Activated naive CD8-positive, alpha-beta T cell treated with anti-CD3 and anti-CD28 coated beads, Interleukin-2, amount 10 ng/mL, durations not matched to agents 7 days and 5 days (primary cell): ENCODE measurements at places on chromosomes 13 and 19.

GRCh38 chr19:18172331-18173053, 1.1 kb upstream of the IFI30 start:
- no peak for DNase-seq

- DNase-seq = peak; percentile 26
Observed at GRCh38 chr19:33395561-33396550, 22.3 kb downstream of the CEBPG start.

DNA sequence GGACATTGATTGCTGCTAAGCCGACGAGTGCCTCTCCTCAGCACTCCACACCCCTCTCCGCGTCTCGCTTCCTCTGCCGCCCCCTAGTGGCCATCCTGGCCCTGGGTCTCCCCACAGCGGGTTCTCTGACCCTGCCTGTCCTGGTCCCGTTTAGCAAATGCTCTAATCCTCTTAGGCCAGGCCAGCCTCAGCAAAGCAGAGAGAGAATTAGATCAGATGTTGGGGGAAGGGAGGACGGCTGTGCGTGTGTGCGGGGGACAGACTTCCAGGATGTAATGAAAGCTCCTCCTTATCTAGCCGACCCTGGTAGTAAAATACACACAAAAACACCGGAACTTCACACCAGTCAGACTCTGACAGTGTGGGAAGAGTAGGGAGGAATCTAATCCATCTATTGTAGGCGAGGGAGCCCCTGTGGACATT, 4.5 kb downstream of the TPRX2 start:
- peak; percentile 89 for DNase-seq

DNA sequence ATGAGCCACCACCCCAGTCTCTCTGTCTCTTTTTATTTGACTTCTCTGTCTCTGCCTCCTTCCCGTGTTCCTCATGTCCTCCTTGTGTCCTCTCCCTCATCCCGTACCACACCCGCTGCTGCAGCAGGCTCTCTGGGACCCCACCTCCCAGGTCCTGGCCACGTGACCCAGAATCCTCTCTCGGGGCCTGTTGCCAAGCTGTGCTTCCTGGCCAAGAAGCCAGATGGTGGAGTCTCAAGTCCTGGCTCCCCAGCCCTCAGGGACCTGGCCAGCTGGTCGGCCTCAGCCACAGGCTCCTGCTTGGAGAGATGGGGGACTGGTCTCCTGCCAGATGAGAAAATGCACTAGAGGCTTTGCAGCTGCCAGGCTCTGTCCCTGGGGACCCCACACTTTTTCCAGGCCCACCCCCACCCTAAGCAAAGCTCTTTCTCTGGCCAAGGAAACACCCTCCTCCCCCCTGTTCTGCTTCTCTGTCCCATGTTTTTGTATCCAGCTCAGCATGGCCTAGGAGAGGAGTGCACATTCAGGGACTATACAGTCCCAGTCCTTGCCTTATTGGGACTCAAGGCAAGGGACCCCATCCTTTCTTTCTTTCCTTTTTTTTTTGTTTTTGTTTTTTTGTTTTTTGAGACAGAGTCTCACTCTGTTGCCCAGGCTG, 34.3 kb upstream of the SHKBP1 start:
- DNase-seq = no peak

GRCh38 chr13:35283856-35284255, 192.6 kb downstream of the MAB21L1 start:
- no peak for DNase-seq

- DNase-seq = no peak
Observed at GRCh38 chr13:38670627-38671026, 16.2 kb upstream of the FREM2 start.

- no peak for DNase-seq
Observed at GRCh38 chr13:107271227-107271626, 703.3 kb upstream of the ARGLU1 start.

DNA sequence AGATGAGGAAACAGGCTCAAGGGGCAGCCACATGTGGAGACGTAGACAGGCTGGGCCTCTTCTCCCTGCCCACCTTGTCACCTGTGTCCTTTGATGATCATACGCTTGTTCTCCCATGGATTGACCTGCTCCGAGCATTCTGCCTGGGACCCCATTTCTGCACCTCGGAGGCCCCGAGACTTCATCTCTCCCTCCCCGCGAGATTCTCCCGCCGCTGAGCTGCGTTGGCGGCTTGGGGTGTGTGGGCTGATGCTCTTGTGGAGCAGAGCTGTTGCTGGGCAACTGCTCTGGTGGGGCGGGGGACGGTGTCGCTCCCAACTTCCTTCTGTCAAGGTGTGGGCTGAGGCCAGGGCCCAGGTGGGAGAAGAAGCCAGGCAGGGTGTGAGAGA, 22.1 kb downstream of the MAST3 start:
- DNase-seq = peak; percentile 70

DNA sequence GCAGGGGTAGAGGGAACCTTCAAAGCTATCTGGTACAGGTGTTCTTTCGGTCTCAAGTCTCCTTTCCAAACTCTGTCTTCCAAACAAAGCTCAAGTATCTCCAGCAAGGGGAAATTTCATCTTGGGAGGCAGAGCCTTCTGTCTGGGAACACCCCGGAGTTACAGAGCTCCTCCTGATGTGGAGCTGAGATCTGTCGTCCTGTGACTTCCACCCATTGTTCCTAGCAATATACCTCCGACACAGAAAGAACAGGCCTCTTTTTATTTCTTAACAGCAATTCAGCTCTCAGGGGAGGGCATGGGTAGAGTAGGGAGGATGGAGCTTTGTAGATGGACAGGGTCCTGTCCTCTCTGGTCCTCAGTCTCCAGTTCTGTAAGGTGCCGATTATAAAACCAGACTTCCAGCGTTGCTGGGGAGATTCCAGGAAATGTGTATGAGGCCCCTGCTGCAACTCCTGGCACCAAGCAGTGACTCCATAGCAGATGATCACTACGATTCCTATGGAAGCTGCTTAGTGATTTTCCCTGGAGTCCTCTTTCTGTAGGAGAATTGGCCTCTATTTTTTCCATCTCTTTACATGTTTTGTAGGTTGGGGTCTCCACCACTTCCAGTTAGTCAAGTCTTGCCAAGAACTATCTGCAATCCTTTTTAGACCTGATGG, 56.0 kb upstream of the ARGLU1 start:
- DNase-seq = no peak

GRCh38 chr19:41844601-41845000, at the start of gene LYPD4:
Gene LYPD4, minus strand, starts transcription at chr19:41844683. Its CDS starts 5,398 bp downstream, at chr19:41839285.
- DNase-seq = no peak

DNA sequence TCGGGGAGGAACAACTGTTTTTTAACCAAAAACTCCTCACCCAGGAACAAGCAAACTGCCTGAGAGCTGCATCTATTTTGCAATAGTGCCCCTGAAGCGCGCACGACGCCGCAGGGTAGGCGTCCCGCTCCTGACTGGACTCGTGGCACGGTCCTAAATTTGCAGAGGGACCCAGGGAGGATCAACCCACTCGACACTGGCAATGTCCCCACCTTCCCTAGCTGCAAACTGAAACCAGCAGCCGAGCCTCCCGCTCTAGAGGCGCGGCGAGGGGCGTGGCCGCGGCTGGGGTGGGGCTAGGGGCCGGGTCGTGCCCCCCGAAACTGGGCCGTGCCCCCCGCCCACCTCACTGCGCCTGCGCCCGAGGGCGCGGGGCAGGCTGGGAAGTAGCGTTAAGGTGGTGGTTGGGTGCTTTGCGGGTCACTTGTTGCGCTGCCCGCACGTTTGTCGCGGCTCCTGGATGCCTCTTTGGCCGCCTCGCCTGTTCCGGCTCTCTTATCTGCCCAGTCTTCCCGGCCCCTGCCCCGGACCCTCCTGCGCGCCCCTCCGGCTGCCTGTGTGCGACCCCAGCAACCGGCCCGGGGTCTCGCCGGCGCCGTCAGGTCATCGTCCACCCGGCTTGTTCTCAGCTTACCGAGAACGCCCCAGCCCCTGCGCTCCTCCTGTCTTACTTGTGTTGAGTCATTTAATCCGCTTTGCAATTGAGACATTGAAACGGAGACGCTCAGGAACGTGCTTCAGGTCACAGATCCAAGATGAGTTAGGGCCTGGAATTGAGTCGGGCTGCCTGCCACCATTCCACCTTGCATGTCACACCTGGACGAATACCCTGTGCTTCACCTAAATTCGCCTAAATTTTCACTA, 37.9 kb upstream of the LSM14A start:
- peak; percentile 98 for DNase-seq

- DNase-seq = no peak
Observed at GRCh38 chr19:3565139-3565538, 7.6 kb upstream of the HMG20B start.

DNA sequence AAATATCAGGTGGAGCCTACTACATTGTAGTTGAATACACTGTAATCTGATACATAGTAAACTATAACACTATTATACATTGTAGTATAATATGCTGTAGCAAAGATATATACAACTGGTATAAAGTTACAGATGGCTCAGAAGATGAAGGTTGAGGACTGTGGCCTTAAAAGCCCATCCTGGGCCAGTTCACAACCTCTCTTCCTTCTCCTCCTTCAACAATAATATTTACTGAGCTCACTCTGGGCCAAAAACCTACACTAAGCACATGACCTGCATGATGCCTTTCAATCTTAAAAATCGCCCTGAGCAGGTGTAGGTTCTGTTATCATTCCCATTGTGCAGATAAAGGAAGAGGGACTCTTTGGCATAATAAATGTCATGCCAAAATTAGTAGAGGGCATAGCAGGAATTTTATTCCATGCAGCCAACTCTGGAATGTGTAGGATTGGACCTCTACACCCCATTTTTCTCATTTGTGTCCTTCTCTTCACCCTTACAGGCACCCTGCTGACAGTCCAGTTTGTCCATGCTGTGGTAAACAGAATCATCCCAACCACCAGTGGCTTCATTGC, 14.6 kb upstream of the SIN3B start:
- no peak for DNase-seq

GRCh38 chr13:94712812-94713560, 641 bp upstream of the SOX21 start:
- DNase-seq = peak; percentile 45

DNA sequence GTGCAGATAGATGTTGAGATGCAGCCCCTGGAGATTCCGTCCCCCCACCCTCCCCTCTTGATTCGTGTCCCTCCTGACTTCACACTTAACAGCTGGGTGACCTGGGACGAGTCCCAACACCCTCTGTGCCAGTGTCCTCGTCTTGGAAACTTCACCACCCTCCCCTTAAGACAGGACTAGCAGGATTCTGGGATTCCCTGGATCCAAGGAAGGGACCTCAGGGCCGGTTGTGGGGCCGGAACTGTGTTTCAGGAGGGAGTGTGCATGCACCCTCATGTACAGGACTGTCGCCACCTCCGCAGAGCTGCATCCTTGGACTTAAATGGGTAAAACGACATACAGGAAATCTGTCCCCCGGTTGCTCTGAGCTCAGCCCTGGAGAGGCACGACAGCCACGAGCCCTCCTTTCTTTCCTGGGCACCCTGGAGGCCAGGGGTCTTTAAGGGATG, 990 bp downstream of the MYO9B start:
- DNase-seq = peak; percentile 61

GRCh38 chr13:41678249-41678648, 220.9 kb downstream of the RGCC start:
- no peak for DNase-seq

DNA sequence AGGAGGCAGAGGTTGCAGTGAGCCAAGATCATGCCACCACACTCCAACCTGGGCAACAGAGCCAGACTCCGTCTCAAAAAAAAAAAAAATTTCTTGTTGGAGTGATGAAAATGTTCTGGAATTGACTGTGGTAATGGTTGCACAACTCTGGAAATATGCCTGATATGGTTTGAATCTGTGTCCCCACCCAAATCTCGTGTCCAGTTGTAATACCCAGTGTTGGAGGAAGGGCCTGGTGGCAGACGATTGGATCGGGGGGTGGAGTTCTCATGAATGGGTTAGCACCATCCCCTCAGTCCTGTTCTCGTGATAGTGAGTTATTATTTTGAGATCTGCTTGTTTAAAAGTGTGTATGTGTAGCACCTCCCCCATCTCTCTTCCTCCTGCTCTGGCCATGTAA, 41.1 kb upstream of the MAP3K10 start:
- no peak for DNase-seq

- peak; percentile 90 for DNase-seq
Observed at GRCh38 chr19:50658441-50659317, 9.4 kb downstream of the C19orf81 start.

DNA sequence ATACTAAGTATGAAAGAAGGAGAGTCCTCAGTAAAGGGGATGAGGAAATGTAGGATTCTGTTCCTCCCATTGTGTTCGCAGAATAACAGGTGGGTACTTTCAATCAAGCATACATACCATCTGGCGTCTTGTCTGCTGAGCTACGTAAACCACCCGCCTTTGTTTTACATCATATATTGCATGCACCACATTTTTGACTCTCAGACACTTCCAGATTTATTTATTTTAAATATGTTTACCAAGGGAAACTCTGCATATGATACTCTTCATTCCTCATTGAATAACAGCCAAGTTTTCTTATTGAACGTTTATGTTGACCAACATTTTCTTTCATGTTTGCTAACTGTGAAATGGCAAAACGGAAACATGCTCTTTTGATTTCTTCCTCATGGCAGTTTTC, 174.1 kb downstream of the FGF14 start:
- no peak for DNase-seq

DNA sequence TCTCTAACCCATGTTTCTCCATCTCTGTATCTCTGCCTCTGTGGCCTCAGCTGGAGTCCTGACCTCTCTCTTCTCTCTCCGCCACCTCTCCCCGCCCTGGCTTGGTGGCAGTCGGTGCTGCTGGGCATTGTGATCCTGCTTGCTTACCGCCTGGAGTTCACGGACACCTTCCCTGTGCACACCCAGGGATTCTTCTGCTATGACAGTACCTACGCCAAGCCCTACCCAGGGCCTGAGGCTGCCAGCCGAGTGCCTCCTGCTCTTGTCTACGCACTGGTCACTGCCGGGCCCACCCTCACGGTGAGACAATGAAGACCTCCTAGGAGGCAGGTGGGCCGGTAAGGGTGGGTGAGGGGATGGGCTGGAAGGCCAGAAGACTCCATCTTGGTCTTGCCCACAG, 4.2 kb downstream of the PLPPR2 start:
- no peak for DNase-seq

DNA sequence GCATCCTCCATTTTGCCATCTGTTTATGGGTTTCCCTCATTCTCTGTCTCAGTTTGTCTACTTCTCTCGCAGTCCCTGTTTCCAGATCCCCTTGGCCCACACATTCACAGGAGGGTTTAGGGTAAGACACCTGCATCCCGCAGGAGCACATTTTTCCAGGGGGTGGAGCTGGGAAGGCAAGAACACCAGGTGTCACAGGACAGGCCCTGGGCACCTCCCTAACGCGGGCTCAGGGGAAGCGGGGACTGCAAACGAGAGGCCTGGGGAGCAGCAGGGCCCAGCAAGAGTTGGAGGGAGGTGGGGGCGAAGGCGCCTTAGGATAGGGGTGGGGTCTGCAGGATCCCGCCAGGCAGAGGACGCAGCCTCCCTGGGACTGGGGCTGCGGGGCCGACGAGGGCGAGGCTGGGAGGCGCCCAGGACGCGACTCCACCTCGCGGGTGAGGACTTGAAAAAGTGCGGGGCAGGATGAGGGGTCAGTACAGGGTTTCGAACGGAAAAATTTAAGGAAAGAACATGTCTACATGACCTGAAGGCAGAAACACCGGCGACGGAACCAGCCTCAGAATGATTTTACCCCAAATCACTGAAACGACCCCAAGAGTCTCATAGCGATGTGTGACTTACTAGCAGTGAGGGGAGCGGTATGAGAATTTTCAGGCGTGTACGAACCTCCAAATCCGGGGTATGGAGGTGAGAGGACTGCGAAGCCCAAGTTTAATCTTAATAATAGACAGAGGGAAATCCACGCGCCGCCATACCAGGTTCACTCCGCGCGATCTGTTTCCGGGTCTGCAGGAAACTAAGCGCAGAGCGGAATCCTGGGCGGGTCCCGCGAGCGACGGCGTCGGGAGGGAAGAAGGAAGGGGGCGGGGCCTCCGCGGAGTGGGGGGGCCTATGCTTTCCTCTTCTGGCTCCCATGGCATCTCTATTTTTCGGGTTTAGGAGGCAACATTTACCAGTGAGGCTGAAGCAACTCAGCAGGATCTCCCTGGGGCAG, 7.1 kb upstream of the ERVV-2 start:
- peak; percentile 60 for DNase-seq
